ENCODE measurements at places on chromosomes 13 and 19.

DNA sequence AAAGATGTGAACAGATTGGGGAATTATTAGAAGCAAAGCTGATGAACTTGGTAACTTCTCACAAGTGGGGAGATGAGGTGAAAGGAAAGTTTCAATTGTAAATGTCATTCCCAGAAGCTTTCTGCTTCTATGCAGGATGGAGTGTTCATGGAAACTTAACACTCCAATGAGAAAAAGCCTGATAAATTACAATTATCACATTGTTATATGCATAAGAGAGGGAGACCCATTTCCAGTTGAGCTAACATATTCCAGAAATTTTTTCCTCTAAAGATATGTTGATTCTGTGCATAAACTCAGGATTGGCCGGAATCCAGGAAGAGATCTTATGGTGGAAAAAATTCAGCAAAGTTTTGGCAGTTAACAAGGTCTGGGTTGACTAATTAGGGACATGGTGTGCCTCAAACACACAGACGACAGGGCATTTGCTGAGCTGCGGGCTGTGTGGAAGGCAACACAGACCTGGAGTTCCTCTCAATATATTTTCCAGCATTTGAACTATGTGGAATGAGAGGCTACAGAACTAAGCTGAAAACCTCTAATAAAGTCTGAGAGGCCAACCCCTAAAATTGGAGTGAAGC lies 64.9 kb upstream of the FGF14 start:
- DNase-seq = no peak

GRCh38 chr19:48401287-48401686 lies 7.8 kb downstream of the GRIN2D start:
- no peak for DNase-seq

DNA sequence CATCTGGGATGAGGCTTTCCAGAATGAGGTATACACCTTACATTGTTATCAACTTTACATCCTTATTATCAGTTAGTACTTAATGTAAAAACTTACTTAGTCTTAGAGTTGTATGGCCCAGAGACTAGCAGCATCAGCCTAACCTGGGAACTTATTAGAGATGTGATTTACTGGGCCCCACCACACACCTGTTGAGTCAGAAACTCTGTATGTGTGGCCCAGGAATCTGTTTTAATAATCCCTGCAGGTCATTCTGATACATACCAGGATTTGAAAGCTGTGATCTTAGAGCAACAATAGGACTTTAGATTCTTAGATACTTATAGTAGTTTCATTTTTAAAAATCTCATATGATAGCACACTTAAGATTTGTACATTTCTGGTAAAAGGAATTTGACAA lies 17.4 kb downstream of the FNDC3A start:
- DNase-seq = no peak

DNA sequence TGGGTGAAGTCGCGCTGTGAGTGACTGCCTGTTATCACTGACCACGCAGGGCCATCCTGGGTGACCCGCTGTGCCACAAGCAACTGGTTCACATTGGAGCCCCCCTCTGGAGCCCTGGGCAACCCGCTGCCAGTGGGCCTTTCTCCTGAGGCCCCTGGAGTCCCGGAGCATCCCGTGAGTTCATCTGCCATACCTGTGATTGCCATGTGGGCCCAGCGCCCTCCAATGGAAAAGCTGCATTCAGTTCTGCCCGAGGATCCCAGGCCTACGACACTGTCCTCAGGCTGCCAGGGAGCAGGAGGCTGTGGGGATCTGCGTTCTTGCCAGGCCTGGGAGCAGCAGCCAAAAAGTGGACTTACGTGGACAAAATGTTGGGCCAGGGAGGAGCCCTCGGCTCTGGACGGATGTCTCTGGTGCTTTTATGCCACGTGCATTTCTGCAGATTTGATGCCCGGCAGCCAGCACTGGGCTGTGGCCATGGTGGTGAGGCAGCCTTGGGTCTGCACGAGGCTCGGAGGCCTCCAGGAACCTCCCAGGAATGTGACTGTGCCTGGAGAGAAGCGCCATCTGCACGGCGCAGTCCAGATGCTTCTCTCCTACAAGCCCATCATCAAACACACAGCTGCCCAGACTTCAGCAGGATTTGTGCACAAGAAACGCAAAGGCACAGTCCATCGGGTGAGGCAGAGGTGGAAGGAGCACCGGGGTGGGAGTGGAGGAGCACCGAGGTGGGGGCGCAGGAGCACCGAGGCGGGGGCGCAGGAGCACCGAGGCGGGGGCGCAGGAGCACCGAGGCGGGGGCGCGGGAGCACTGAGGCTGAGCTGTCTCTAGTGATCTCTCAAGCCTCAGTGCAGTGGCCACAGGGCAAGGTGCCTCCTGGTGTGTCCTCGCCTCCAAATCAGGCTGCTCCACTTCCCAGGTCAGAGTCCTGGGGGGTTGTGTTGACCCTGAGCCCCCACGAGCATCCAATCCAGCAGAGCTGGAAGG lies 44.0 kb downstream of the C13orf46 start:
- DNase-seq = no peak

- peak; percentile 99 for DNase-seq
These were observed 79.8 kb upstream of the FLT1 start for GRCh38 chr13:28574617-28575142.

DNA sequence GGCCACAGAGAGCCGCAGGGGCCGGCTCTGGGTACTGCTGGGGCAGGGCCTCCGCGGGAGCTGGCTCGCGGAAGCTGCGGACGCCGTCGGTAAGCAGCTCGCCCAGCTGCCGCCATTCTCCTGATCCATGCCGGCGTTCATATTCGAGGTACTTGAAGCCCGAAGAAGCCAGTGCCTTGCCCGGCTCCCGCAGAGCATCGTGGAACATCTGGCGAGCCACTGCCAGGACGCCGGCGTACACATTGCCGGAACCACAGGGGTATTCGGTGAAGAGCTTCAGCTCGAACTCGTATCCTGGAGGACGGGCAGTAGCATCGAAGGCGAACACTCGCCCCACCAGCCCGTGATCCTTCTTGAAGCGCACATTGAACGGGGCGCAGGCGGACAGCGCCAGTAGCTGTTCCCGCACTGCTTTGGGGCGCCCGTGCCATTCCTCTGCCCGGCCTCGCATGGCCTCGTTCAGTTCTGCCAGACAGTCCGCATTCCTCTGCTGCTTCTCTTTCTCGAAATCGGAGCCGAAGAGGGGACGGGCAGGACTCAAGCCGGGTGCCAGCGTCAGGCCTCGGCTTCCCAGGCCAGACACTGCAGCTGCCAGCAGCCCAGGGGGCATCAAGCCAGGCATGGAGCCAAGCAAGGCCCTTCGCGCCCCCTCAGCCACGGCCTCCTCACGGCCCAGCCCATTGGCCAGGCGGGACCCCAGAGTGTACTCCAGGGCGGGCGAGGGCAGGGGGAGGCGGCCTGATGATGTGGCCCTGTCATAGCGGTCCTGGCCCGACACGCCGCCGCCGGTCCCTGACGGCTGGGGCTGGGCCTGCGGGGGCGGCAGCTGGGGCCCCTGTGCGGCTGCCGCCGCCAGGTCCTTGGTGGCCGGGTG lies 1.0 kb downstream of the IRF2BP1 start:
- no peak for DNase-seq

- peak; percentile 76 for DNase-seq
These were observed 8.6 kb downstream of the VASP start for GRCh38 chr19:45515807-45516401.

- no peak for DNase-seq
These were observed 50.8 kb downstream of the TSSK6 start for GRCh38 chr19:19464339-19465098.

DNA sequence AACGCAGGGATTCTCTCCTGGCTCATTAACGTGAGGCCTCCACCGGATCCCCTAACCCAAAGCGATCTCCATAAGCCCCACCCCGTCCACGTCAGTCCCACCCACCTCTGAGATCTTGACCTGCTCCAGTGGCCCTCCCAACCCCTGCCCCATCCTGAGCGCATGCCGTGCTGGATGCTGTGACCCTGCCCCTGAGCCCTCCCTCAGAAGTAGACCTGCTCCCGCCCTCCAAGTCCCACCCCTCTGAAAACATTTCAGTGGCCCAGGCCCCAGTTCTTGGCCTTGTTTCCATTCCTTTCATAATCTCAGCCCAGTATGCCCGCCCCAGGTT lies 19.9 kb downstream of the LMTK3 start:
- DNase-seq = no peak

DNA sequence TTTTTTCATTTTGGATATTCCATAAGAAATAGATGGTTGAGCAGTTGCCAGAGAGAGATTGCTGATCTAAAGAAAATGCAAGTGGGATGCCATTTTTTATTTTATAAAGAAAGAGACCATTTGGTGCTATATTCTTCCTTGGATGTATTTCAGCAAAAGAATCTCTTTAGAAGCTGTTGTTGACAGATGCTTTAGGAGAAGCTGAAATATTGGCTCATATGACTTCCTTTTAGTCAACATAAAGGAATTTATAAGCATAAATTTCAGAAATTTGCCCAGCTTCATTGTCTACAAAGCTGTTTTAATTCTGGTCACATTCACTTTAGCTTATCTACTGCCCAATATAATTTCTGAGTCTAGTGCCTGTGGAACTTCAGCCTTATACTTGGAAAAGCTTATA lies 36.9 kb downstream of the POLR1D start:
- DNase-seq = no peak

DNA sequence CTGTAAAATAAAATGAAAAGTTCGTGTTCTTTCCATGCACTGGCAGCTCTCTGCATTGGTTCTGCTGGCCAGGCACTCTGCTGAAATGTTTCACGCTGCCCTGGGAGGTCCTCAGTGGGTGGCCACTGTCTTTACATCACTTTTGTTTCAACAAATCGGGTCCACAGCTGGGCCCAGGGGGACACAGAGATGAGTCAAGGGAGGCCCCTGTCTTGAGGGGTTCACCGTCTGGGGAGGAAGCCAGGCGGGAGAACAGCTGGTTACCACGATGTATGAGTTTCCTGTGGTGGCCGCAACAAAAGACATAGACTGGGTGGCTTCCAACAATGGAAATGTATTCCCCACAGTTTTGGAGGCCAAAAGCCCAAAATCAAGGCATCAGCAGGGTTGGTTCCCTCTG lies 5.1 kb upstream of the KLF2 start:
- DNase-seq = no peak

- no peak for DNase-seq
These were observed 58.2 kb downstream of the NUFIP1 start for GRCh38 chr13:44930963-44931623.

GRCh38 chr13:44298314-44298713 lies 75.3 kb upstream of the SERP2 start:
- no peak for DNase-seq

DNA sequence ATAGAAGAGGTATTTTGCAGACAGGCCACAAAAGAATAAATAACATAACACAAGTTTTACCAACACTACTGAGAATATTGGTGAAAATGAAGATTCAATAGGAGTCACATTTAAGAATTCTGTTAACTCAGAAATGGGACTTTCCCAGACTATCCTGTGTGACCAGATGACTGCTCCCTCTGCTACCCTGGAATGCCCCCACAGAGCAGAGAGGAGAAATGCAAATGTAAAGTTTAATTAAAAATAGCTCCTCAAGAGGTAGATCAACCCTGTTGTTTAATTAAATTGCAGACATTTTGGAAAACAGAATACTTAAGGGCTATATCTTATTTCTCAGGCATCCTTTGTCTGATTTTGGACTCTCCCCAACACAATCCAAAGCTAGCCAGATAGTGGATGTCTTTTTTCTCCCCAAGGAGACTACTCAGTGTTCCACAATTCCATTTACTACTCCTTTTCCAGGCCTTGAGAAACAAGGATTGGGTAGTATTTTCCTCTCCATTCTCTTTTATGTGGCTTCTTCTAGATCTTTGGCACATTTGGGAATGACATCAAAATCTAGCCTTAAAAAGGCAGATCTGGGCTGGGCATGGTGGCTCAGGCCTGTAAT lies 104.7 kb upstream of the TSC22D1 start:
- DNase-seq = no peak

DNA sequence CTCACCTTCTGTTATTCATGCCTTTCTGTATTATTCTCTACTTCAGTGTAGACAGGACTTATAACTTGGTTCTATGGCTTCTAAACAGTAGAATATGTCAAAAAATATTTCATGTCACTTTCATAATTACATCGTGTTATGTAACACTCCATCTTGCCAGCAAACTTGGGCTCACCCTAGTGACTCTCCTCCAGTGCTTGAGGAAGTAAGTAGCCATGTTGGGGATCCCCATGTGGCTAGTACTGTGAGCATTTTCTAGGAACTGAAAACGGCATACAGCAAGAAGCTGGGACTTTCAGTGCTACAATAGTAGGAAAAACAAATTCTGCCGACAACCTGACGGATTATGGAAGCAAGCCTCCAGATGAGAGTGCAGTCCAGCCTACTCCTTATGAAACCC lies 495.6 kb downstream of the SLITRK6 start:
- DNase-seq = no peak

GRCh38 chr13:27004326-27004725 lies 167.3 kb downstream of the USP12 start:
- no peak for DNase-seq

- DNase-seq = no peak
These were observed 2.5 kb upstream of the TMEM190 start for GRCh38 chr19:55373993-55374757.

GRCh38 chr19:36115453-36116343 lies at the start of gene TBCB:
TSS of gene TBCB (plus strand) at chr19:36115468. CDS start at chr19:36115561, 93 bp downstream.
- DNase-seq = peak; percentile 6

DNA sequence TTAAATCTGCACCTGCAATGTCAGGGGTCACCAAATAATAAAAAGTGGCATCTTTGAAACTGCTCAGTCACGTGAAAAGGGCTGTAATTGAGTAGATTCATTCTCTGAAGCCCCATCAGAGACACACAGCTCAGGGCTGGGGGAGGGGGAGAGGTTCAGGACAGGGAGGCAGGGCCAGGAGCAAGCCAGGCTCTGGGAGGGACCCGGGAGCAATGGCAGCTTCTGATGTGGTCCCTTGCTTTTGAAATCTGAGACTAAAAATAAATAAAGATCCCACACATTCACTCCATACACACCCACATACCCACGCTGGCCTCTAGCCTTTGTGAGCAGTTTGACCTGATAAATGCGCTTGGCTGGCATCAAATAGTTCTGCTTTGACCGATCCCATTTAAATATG lies 32.8 kb downstream of the GSX1 start:
- no peak for DNase-seq

- DNase-seq = peak; percentile 73
These were observed 112.2 kb downstream of the IER2 start for GRCh38 chr19:13262450-13262849.

DNA sequence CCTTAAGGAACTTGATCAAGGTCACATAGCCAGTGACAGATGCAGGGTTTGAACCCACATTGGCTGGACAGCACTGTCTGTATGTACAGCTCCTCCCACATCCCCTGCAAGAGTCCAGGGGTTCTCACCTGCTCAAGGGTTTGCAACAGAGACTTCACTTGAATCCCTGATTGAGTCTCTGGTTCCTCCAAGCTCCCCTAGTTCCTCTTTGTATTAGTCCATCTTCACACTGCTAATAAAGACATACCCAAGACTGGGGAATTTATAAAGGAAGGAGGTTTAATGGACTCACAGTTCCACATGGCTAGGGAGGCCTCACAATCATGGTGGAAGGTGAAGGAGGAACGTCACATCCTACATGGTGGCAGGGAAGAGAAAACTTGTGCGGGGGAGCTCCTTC lies 72.8 kb upstream of the CLDN10 start:
- no peak for DNase-seq

GRCh38 chr13:79988573-79988972 lies 352.4 kb downstream of the SPRY2 start:
- DNase-seq = no peak

- DNase-seq = no peak
These were observed 65.6 kb upstream of the CEACAM8 start for GRCh38 chr19:42660353-42660752.

GRCh38 chr13:22278336-22278929 lies 607.6 kb downstream of the FGF9 start:
- peak; percentile 49 for DNase-seq

GRCh38 chr13:76820759-76821158 lies 65.4 kb downstream of the KCTD12 start:
- DNase-seq = no peak

Data from inflammatory macrophage treated with lipopolysaccharide for 4 hours (primary cell).